IMR-90 (cell line): ENCODE measurements at places on chromosomes 5 and 9.

DNA sequence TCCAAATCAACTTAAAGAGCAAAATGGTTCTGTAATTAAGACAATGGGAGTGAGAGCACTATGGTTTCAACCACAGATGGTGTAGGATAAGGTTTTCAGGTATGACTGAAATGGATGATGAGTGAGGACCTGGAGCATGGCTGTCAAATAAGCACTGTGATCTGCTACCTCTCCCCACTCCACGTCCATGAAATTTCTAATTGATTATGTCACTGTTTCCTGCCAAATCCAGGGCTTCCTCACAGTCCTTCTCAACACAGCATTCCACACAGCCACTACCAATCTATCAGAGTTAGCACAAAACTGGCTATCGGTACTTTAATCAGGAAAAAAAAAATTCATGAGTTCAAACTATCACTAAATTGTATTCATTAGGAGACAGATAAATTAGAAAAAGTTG lies 420.4 kb upstream of the WWC1 start:
- no peak for DNase-seq

DNA sequence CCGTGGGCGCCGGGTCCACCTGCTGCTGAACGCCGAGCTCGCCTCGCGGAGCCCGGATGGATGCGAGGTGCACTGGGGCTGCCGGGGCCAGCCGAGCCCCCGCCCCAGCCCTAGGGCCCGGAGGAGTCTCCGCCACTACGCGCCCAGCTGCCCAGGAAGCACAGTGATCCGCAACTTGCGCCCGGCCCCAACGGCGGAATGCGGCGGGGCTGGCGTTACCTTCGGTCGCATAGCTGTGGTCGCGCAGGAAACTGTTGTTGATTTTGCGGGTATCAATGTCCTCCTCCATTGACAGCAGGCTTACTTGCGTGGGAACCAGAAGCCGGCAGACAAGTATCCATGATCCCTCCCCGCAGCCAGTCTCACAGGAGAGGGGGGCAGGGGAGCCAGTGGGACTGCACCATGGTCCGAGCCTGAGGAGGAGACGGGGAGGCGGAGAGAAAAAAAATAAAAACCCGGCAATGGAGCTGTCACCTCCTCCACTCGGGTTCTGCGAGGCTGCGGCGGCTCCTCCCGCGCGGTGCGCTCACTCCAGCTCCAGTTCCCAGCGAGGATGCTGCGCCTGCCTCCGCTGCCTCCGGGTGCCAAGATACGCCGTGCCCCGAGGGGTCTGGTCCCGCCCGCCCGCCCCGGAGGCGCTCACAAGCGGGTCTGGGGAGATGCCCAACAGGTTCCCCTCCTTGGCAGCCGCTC lies 628 bp downstream of the PPP2R2B start:
- DNase-seq, result no peak

DNA sequence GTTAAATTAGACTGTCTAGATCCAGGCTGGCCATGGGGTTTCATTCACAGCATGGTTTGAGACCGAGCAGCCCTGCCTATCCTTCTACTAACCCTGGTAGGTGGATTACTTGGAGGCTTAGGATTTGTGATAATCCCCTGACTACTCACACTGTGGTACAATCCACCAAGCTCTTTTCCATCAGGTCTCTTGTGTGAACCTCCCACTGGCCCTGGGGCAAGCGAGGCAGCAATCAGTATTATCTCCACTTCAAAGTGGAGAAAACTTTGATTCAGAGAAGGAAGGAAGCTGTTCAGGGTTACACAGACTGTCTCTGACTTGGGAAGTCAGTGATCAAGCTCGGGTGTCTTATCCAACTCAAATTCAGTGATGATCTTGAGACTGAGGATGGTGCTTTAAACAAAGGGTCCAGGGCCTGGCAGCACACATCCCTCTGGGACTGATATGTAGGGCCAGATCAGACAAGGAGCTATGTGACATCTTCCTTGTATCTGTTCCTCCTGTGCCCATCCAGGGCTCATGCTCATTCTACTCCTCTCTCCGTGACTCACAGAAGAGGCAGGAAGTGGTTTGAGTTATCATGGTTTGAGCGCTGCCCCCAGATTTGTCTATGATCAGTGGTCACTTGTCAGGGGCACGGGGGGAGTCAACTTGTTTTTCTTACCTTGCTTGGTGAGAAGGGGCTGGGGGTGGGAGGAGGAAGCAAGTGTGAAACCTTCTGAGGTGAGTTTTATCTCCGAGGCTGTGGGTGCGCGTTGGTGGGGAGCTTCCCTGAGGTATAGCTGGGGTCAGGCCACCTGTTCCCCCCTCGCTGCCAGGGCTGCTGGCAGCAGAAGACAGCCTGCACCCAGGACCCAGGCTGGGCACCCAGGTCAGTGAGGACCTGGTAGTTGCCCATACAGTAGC lies 48.6 kb downstream of the RGS3 start:
- peak; percentile 73 for DNase-seq

DNA sequence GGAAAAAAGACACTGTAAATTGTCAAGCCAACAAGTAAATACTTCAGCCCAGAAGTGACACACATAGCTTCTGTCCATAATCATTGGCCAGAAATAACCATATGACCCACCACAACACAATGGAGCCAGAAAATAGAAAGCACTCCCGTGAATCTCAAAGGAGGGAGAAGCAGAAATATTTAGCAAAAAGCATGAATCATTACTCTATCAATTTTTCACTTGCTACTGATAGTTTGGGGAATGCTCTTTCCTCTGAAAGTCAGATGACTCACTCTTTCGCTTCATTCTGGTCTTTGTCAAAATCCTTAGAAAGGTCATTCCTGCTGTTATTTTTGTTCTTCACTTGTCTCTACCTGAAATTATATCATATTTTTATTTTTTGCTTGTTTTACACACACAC lies 312.6 kb downstream of the TMEM232 start:
- DNase-seq, result no peak

DNA sequence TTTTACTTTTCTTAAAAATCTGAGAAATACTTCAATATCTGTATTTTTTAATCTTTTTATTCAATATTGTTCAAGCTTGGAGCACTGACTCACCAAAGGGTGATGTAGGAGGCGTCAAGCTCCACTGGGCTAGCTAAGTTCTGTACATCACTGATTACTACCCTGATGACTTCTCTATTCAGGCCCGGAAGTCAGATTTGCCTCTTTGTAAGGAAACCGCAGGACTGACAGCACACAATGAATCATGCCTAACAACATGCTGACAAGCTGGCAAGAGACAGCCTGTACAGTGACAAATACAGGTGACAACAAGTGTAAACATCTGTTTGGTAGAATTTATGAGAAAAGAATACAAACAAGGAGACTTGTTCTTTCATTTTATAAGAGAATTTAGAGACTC lies 627.9 kb upstream of the RORB start:
- DNase-seq, result no peak

GRCh38 chr5:106759581-106759980 lies 911.2 kb downstream of the EFNA5 start:
- DNase-seq, result peak; percentile 25

DNA sequence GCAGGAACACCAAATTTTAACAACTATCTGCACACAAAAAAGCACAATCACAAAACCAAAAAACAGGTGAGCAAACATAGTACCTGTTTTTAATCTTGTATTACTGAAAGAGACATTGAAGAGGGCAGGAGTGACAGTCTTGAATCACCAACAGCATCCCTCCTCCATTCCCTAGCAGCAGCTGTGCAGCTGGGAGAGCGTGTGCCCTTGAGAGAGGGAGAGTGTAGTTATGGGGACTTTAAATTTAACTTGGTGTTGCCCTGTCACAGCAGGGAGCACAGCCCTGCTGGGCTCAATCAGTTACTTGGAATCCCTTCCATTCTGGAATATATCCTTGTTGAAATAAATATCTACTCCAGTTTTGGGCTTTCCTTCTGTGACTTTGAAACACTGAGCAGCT lies 1938.7 kb upstream of the NUDT12 start:
- DNase-seq, result no peak

- peak; percentile 12 for DNase-seq
These were observed 38.7 kb downstream of the UBQLN1 start for GRCh38 chr9:83669067-83669466.

DNA sequence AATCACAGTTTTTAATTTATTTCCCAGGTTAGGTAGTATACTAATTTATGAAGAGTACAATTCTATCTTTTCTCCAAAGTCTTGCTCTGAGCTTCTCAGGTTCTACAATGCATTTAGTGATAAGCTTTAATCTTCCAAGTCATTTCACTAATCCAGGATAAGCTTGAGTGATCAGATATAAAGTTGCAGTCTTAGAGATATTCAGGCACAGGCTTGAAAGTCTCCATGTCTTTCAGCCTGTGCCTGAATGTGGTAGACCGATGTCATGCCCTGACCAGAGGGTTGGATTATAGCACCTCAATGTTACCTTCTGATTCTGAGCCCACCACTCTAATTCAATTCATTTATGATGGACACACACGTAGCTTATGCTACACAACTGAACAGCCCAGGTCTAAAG lies 3.2 kb downstream of the CRHBP start:
- DNase-seq, result no peak

- peak; percentile 49 for DNase-seq
These were observed 176.1 kb downstream of the TRPM3 start for GRCh38 chr9:70945301-70945700.

- no peak for DNase-seq
These were observed 180.1 kb upstream of the MVB12B start for GRCh38 chr9:126146254-126147145.

- no peak for DNase-seq
These were observed 41.2 kb upstream of the ABCA1 start for GRCh38 chr9:104969116-104969515.

- no peak for DNase-seq
These were observed 137.9 kb downstream of the SEC61B start for GRCh38 chr9:99360026-99360425.

GRCh38 chr5:147339313-147339712 lies 104.5 kb downstream of the STK32A start:
- no peak for DNase-seq

DNA sequence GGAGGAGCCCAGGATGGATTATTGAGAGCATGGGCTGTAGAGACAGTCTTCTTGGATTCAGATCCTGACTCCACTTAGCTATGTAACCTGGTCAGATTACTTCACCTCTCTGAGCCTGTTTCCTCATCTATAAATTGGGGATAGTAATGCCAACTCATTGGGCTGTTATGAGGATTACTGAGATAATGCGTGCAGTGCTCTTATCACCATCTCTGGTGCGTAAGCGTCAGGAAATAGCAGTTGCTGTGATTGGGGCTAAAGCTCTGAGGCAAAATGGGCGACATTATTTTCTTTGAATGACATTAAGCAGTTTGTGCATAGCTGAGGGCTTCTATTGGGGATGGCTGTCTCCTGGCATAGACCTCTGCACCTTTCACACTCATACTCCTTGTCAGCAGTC lies 995 bp upstream of the MSMP start:
- DNase-seq, result no peak

DNA sequence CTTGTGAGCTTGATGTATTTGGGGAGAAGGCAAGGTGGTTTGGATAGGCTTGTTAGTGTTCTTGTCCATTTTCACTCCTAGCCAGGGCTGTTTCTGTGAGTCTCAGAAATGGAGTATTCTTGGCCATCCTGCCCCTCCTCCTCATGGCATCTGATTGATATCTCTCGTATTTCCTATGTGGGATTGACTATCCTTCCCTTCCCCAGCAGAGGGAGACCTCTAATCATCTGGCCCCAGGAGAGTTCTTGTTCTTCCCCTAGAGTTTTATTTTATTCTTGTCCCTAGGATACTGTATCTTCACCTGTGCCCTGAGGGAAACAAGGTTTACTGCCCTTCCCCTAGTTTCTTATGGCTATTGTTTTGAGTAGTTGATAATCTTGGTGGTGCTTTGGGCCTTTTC lies 114.4 kb downstream of the VPS13A start:
- peak; percentile 33 for DNase-seq

DNA sequence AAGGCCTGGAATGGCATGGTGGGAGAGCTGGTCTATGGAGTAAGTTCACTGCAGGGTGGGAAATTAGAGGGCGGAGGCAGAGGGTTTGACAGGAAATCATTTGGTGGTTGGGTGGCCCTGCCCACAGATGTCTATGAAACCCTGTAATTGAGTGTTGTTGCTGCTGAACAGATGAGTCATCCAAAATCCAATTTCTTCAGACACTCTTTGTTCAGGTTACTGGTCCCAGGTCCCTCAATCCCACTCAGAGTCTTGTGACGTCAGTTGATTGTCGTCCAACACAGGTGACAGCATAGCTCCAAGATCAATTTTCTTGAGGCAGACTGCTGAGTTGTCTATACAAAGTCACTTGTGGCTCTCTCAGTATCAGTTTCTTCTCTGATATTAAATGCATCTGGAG lies 208.6 kb downstream of the GRIA1 start:
- DNase-seq, result no peak

DNA sequence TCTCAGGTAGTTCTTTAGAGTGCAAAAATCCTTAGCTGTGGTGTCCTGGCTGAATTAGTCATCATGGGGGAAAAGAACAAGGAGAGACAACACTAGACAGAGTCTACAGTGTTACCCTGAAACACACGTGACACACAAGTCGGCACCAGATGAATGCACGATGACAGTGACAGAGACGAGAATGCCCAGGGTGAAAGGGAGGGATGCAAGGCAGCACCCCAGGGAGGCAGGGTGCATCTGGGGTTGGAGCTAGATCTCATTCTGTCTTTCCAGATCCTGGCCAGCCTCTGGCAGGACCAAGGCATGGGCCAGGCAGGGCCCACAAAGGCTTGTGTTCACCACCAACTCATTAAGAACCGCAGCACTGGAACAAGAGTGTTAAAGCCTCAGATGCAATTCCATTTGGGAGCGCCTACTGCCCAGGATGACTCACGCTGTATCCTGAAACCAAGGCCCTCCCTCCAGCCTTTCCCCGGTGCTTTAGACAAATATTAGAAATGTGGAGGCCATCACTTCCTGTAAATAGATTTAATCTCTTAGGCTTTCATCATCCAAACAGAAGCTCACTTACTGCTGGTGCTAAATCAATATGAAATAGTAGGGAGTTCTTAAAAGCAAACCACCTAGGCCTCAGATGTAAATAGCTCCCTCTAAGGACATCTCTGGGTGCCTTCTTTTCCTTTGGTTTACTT lies 56.1 kb downstream of the IRX2 start:
- DNase-seq, result no peak

- peak; percentile 50 for DNase-seq
These were observed 246.0 kb upstream of the NUDT12 start for GRCh38 chr5:103808464-103809106.

- peak; percentile 64 for DNase-seq
These were observed 129.4 kb downstream of the NUDT12 start for GRCh38 chr5:103433211-103433610.

- DNase-seq, result no peak
These were observed 1.9 kb upstream of the BRD3 start for GRCh38 chr9:134069480-134070399.

DNA sequence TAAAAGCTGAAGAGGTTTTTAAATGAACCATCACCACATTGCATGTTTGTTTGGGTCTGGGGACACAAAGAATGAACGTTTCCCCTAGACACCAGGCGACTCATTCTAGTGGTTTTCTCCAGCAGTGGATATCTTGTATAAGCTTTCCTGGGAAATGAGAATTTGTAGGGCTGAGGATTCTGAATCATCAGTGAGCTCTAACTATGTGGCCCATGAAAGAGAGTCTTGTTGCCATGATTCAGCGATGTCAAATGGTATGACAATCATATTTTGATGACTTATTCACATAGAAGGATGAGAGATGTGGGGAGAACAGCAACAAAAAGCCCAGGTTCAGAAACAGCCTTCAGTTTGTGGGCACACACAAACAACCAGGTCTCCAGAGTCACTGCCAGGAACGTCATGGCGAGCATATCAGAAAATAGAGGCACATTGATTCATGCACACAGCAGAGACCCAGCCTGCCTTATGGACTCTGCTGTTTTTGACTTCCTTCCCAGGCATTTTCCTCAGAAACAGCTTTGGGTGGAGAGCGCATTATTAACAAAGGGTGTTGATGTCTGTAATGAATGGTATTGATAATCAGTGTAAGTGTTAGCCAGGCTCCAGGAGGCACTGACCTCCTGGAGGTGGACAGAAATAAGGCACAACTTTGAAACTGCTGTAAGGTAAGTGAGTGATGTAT lies 13.3 kb downstream of the ZNF474 start:
- peak; percentile 93 for DNase-seq
